NK-92 treated with Interleukin-12 subunit alpha and Interleukin-12 subunit beta, amount 100 ng/mL, for 24 hours (cell line): ENCODE measurements at places on chromosomes 1 and 21.

DNA sequence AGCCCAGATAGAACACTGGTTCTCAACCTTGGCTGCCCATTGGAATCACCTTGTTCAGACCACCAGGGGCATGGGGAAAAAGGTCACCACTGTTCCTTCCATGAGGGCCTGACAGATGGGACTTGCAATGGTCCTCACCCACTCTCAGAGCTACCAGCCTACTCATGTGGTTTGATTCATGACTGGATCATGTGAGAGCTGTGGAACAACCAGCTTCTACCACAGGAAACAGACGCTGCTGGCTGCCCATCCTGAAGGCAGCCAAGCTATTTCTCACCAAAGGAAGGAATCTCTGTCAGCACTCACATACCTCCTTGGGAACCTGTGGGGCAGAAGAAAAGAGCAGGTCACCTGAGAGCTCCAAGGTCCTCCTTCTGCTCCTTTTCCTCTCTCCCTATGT lies 53.6 kb downstream of the CAPN8 start:
- no peak for DNase-seq

DNA sequence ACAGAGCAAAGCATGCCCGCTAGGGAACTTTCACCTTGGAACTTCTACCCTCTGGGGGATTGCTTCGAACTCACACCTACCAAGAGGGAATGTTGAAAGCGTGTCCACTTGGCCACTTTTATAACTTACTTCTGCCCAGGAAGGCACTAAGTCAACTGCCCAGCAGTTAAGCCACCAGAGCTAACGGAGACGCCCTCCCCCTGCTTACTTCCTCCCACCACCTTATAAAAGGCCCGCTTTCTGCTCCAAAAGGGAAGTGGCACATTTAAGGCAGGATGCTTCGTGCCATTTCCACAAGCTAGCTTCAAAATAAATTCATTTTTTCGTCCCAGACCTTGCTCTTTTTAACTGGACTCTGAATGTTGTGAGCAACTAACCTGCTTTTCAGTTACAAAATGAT lies 3.2 kb upstream of the AK2 start:
- DNase-seq = no peak

DNA sequence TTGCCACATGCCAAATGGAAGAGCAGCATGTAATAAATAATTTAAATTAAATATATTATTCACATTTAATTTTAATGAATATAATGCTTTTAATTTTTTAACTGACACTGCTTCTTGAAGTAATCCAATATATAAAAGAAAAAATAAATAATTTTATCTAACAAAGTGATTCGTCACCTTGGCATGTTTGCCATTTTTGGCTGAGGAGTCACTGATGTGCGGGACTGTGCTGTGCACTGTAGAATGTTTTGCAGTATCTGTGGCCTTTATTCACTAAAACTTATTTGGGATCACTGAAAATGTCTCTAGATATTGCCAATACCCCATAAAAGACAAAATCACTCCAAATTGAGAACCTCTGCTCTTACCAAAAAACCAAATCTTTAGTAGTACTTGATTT lies 807.8 kb downstream of the BRINP3 start:
- DNase-seq = no peak

GRCh38 chr1:246037832-246038231 lies 469.2 kb downstream of the SMYD3 start:
- no peak for DNase-seq
